ENCODE measurements at places on chromosomes 1 and 21.

- no peak for DNase-seq
These were observed 37.3 kb downstream of the ZMYND12 start for GRCh38 chr1:42418516-42418915.

GRCh38 chr1:61221642-61222041 is 139.3 kb downstream of the NFIA start:
- no peak for DNase-seq

DNA sequence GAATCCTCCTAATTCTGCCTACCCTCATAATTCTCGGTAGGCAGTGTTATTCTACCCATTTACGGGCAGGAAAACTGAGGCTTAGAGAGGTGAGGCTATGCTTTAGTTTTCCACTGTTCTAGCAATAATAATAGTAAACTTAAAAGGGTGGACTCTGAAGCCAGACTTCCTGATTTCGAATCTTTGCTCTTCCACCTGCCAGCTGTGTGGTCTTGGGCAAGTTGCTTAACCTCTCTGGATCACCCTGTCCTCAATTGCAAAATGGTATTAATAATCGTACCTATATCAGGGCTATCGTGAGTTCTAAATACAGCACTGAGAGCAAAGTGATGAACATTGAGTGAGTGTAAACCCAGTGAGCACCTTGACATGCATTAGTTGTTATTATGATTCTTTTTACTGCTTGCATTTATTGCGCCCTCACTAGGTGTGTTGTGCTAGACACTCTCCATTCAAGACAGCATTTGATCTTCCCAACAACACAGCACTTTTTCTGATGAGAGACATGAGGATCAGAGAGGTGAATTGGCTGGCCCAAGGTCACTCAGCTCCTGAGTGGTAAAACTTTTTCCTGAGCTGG is 102.3 kb upstream of the CSF3R start:
- no peak for DNase-seq

DNA sequence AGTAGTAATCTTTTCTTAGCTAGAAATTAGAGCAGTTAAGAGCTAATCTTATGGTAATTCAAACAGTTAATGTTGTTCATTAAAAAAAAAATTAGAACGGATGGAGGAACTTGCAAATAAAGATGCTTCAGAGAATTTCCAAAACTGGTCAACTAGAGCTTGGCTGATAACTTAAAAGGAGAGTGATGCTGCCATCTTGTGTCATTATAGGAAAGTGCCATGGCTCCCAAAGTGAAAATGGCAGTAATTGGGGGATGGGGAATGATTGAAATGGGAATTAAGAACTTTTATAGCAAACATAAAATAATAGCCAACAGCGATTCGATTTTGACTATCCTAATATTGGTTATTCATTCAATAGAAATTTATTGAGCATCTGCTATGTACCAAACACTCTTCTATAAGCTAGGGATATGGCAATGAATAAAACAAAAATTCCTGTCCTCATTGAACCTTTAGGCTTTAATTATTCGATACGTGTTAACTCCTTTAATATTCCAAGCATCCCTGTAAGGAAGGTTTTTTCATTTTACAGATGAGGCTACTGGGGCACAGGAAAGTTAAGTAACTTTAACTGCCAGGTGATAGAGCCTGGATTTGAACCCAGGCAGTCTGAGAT is 5.7 kb upstream of the PLPP3 start:
- DNase-seq, result no peak

- no peak for DNase-seq
These were observed 30.3 kb downstream of the SMYD3 start for GRCh38 chr1:246476771-246477170.

GRCh38 chr1:25030674-25031589 is 100.9 kb upstream of the RUNX3 start:
- no peak for DNase-seq

DNA sequence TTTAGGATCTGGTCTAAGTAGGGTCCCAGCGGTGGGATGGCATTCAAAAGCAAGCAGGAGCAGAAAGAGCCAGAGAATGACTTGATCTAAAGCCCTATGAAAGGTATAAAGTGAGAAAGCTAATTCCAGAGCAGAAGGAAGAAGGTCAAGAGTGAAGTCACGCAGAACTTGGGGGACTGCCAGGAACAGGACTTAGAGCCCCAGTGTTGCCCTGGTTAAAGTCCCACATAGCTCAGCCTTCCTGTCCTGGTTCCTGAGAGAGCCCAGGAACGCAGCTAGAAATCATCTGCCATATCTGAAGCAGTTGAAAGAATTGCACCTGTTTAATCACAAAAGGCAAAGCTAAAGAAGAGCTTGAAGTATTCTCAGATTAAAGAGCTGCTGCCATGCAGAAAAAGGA is 160.6 kb upstream of the ATP1B1 start:
- no peak for DNase-seq

GRCh38 chr1:85135392-85135798 is 65.4 kb downstream of the SYDE2 start:
- DNase-seq, result no peak

- DNase-seq, result peak; percentile 98
These were observed 791 bp upstream of the PIK3R3 start for GRCh38 chr1:46133181-46133658.

- DNase-seq, result no peak
These were observed 2.7 kb downstream of the SCYL3 start for GRCh38 chr1:169890761-169891538.

GRCh38 chr1:94595658-94596057 is 54.1 kb upstream of the F3 start:
- DNase-seq, result no peak

GRCh38 chr1:1206376-1206965 is at the start of gene TNFRSF18:
Gene TNFRSF18 (minus strand): TSS chr1:1206592. CDS start chr1:1206571, 21 bp downstream.
- no peak for DNase-seq

DNA sequence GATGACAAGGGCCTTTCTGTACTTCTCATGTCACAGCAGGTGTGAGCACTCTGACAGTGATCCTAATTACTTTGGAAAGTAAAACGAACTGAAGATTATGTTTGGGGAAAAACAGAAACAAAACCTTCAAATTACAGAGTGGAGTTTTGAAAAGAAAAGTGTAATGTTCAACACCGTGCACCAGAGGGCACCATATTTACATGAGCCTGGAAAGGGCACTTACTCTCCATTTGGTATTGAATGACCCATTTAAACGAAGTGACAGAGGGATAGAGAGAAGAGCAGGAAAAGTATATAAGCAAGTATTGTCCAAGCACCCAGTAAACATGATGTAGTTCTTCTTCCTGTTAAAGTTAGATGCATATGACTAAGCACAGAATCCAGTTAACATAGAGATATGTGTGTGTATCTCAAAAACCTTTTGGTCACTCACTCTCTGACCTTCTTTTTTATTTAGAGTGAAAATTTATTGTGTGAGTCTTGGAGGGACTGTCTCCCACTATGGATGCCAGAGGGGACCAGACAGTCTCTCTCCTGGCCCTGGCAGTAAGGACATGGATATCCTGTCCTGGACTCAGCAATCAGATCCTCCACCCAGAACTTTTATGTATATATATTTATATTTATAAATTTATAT is 3.8 kb upstream of the RGSL1 start:
- DNase-seq, result no peak

- no peak for DNase-seq
These were observed 38.4 kb downstream of the LHX8 start for GRCh38 chr1:75172556-75172955.

- DNase-seq, result no peak
These were observed 36.9 kb upstream of the HIVEP3 start for GRCh38 chr1:41955461-41956159.
